ENCODE measurements at places on chromosomes 4 and X.
A peak's percentile ranks its signal among the peaks of the same experiment; 100 is the strongest.

- no peak for DNase-seq
These were observed 129.6 kb upstream of the HCCS start for GRCh38 chrX:10981506-10981905.

DNA sequence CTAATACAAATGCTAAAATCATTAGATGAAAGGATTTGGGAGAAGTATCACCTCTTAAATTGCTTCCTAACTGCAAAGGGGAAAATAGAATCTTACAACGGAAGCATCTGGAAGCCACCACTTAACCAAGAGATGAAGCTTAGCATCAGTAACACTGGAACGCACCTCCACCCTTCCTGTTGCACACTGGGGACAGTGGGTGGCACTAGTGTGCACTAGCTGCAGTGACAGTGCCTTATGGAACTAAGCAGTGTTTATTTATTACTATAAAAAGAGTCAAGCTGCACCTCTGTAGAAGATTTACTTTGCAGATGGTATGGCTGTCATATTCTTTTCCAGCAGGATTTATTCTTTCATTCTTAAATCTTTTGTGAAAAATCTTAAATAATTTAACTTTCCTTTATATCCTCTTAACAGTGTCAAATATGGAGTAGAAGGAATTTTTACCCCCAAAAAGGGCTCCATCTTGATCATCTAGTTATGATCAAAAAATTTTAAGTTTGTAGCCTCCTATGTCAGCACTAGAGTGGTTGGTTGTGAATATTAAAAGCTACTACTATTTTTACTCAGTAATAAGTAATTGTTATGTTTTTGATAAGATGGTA, 76.7 kb downstream of the SCD5 start:
- DNase-seq, result peak; percentile 27

DNA sequence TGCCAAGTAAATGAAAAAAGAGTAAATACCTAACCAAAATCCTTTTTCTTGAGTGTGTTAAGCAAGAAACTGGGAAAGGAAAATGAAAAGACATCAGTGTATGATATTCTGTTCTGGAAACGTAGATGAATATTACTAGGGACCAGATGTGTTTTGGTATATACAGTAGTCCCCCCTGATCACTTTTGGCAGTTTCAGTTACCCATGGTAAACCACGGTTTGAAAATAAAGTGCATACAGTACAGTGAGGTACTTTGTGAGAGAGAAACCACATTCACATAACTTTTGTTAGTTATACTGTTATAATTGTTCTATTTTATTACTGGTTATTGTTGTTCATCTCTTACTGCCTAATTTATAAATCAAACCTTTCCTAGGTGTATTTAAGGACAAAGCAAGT, 250.9 kb downstream of the TENM3 start:
- DNase-seq, result no peak

GRCh38 chrX:7603387-7603786, 239.6 kb upstream of the VCX start:
- DNase-seq, result no peak

- no peak for DNase-seq
These were observed 191.0 kb upstream of the ARX start for GRCh38 chrX:25206778-25207177.

DNA sequence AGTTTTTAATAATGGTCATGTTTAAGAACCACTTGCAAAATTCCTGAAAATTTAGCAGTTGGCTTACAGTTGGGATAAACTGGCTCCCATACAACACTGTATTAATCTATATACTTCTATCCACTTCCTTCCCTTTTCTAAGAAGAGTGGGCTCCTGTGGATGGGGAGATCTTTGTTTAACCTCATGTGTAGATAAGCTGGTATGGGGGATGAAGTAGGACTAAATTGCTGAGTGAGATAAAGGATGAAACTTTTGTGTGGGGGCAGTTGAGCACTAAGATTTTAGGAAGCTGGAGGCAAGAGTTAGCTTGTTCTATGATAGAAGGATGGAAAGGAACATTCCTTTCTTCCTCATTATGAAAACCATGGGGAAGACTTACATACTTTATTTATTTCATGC, 54.6 kb upstream of the ATP8A1 start:
- DNase-seq, result no peak

DNA sequence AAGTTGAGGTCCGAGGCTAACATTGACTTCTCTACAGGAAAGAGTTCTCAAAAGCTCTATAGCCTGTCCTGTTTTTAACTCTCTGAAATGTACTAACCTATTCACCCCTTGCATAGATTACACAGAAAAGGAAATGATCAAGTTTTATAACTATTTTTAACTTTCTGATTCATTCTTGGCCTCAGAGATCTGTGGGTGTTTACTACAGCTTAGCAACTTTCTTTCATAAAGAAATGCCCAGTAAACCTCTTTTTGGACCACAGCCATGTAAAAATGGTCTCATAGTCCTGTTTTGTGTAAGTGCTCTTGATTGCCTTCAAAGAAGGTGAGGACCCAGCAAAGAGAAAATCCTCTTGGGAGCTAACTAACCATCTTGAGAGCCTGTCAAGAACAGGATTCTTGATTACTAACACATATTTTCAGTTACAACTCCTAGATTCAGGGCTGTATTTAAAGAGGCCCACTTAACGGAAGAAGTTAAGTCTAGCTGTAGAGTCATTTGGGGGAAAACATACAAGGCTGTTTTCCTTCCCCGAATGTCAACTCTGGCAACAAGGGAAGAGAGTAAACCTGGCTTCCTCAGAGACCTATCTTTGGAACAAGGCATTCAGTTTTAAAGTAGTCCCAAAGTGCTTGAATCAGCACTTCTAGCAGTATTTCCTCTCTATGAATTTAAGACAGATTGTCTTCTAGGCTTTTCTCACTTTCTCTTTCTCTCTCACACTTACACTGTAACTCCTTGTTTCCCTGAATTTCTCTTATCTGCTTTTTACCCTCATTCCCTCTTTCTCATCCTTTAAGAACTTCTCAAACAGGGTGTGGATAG, 78.2 kb downstream of the IL21 start:
- no peak for DNase-seq

DNA sequence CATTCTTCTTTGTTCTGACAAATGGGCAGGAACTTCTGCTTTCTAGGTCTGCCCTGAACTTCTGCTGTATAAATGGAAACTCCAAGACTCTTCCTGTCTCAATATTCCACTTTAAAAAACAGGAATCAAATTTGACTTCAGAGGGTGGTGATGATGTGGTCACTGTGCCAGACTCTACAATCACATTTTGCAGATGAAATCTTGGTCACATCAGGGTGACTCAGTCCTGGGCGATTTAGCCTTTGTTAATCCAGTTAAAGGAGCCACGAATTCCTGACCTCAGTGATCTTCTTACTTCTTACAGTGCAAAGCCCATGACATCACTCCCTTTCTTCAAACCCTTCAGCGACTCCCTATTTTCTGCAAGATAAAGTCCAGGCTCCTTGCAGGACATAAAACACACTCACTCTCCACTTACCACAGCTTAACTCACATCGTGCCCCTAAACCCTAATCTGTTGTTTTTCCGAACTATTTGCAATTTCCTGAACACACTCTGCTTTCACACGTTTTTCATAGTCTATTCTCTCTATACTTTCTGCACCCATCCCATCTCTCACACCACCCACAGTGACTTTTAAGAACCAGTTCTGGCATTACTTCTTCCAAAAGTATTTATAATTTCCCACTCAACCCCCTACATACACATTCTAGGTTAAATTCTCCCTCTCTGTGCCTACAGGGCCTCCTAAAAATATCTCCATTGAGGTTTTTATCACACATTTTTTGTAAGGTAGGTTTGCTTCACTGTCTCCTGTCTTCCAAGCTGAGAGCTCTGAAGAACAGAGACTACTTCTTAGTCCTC, 11.1 kb downstream of the GASK1B start:
- no peak for DNase-seq

DNA sequence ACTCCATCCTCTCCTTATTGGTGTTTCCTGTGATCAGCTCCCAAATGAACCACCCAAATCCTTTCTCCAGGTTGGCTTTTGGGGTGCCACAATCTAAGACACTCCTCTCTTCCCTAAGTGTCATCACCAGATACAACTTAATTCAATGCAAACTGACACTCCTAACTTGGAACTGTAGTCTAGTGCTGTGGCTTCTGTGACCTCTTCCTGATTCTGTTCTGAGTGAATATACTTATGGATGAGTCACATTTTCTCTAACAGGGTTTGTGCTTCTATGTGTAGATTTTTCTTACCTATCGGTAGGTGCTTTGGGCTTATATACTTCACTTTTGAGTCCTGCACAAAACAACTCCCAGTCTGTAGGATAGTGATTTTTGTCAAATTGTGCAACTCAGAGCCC, 141.3 kb upstream of the MAOA start:
- DNase-seq, result no peak

- DNase-seq, result no peak
These were observed 36.5 kb downstream of the USP9X start for GRCh38 chrX:41121766-41122165.

DNA sequence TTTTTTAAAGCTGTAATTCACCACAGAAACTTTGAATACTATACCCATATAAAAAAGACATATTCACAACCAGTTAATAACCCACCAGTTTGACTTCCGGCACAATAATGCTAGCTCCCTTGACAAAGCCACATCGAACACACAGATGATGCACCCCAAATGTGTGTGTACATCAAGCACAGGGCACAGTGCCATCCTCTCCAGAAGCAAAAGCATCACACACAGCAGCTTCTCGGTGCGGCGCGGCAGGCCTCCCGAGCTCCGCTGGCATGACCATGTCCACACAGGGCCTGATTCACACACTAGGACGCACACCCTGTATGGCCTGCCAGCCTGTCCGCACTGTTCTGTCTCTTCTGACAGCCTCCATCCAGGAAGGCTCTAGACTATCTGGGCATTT, 88.0 kb downstream of the LEF1 start:
- no peak for DNase-seq

DNA sequence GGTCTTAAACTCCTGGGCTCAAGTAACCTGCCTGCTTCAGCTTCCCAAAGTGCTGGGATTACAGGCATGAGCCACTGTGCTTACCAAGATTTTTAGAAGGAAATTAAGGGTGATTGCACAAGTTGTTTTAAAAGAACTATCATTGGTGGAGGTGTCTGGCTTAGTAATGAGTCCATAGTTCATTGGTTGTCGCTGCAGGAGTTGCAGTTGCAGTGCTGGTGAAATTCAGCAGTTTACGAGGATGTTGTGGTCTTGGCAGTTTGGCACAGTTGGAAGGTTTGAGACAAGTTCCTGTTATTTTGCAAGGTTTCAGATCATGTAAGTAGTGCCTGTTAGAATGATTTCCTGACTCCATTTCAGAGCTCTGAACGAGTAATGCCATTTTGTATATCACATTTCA, 48.1 kb downstream of the RAB40AL start:
- DNase-seq, result no peak

DNA sequence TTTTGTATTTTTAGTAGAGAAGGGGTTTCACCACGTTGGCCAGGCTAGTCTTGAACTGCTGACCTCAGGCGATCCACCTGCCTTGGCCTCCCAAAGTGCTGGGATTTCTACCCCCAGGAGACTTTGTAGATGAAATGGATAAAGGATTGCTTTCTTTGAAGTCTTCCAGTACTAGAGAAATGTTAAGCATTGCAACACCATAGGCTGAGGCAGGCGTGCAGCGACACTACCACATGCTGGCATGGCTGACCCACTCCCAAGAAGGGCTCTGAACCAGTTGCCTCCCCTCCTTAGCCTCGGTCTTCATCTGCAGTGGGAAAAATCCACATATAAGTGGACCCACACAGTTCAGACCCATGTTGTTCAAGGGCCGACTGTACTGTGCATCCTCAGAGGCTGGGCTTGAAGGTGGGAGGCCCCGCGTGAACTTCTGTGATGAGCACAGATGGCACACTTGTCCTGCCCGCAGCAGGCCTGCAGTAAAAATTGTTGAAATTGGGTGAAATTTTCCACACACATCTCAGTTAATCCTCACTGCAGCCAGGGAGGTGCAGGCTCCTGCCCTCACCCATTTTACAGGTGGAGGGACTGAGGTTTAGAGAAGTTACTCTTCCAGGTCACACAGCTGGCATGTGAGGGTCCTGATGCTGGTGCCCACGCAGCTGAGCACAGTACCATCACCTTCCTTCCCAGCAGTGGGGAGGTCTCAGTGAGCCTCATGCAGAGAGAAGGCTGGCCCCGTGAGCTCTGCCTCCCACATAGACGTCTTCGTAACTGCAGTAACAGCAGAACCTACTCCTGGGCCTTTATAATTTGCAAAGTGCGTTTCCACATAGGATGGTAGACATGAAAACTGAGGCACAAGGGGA, 35.5 kb downstream of the HTRA3 start:
- peak; percentile 3 for DNase-seq

GRCh38 chrX:45505214-45505613, 304.5 kb upstream of the DIPK2B start:
- no peak for DNase-seq

DNA sequence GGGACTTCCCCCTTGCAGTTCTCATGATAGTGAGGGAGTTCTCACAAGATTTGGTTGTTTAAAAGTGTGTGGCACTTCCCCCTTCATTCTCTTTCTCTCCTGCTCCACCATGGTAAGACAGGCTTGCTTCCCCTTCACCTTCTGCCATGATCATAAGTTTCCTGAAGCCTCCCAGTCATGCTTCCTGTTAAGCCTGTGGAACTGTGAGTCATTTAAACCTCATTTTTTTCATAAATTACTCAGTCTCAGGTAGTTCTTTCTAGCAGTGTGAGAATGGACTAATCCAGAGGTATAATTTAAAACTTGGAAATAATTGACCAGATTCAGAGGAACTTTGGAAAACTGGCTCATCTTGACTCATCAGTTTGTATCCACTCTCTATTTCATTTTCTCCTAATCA, 129.0 kb downstream of the TMEM47 start:
- DNase-seq, result no peak

DNA sequence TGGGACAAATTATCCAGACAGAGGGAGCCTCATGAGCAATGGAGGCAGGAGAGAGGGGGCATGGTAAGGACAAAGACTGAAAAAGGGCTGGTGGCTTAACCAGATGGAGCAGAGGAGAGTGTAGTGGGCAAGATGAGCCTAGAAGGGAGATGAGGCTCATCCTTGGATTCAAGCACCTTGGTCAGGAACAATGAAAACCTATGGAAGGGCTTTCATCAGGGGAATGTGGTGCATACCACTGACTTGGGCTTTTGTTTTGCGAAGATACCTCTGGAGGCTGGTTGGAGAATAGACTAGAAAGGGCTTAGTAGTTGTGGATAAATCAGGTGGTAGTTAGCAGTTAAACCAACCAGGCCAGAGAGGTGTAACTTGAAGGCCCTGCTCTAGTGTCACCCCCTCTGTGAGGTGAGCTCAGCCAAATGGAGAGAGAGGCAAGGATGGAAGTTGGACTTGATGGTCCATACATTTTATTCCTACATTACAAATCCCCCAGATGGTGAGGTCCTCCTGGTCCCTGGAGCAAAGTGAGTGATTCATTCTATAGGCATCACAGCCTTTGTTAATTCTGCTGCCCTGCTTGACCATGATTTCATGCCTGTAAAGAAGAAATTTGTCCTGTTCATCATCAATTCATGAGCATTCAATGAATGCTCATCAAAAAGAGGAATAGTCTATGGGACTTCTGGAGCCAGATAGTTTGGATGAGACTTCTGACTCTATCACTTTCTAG, 264.8 kb upstream of the IGFBP7 start:
- DNase-seq, result no peak

DNA sequence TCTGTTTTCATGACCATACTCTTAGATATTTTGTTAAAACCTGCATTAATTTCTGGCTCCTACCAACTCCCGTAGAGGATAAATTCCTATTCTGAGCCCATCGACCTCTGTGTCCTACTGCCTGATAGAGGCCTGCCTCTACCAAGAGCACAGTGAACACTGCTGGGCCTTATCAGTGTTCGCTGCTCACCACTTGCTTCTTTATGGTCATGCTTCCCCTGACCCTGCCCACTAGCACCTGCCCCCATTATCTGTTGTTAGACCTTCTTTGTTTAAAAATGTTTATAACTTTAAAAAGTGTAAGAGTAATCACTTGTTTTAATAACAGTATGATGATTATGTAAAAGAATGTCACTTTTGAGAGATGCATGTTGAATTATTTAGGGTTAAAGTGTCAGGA, 6.1 kb downstream of the DAPP1 start:
- DNase-seq, result no peak
